Activated CD4-positive, alpha-beta T cell treated with anti-CD3 and anti-CD28 coated beads, Interleukin-2, amount 50 U/mL, for 24 hours (primary cell): ENCODE measurements at places on chromosomes 7 and 10.

GRCh38 chr10:133475425-133475734 is 21.6 kb downstream of the SCART1 start:
- DNase-seq = no peak

DNA sequence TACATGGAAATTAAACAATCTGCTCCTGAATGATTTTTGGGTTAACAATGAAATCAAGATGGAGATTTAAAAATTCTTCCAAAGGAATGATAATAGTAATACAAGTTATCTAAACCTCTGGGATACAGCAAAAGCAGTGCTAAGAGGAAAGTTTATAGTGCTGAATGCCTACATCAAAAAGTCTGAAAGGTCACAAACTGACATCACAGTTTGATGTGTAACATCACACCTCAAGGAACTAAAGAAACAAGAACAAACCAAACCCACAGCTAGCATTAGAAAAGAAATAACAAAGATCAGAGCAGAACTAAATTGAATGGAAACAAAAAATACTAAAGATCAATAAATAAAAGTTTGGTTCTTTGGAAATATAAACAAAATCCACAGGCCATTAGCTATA is 17.4 kb downstream of the ZFAND4 start:
- no peak for DNase-seq

- DNase-seq = no peak
These were observed 4.3 kb downstream of the TTYH3 start for GRCh38 chr7:2635810-2636701.

GRCh38 chr7:1967512-1968396 is 265.0 kb downstream of the MAD1L1 start:
- DNase-seq = no peak

DNA sequence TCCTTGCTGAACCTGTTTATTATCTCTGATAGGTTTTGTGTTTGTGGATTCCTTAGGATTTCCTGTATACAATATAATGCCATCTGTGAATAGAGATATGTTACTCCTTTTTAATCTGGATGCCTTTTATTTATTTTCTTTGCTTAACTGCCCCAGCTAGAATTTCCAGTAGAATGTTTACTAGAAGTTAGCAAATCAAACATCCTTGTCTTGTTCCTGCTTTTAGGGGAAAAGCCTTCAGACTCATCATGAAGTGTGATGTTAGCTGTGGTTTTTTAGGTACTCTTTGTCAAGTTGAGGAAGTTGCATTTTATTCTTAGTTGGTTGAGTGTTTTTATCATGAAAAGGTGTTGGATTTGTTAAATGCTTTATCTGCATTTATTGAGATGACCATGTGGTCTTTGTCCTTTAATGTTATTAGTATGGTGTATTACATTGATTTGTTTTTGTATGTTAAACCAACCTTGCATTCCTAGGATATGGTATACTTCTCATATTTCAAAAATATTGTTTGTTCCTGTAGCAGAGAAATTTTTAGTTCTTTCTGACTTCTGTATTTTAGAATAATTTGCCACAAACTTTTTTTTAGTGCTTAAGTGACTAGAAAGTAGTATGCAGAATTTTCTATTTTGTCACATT is 24.3 kb downstream of the PPP2R2D start:
- no peak for DNase-seq

GRCh38 chr7:31020652-31021051 is 31.5 kb upstream of the ADCYAP1R1 start:
- no peak for DNase-seq

- no peak for DNase-seq
These were observed 217.3 kb downstream of the SNX10 start for GRCh38 chr7:26508917-26509316.

GRCh38 chr7:3914051-3914775 is 613.2 kb downstream of the SDK1 start:
- DNase-seq = no peak

- DNase-seq = no peak
These were observed 20.5 kb downstream of the MYH16 start for GRCh38 chr7:99293167-99293566.

GRCh38 chr10:132007681-132008080 is 26.0 kb upstream of the BNIP3 start:
- DNase-seq = no peak

GRCh38 chr7:154409703-154410311 is 357.6 kb downstream of the DPP6 start:
- DNase-seq = no peak

GRCh38 chr7:6252748-6253147 is 19.7 kb downstream of the CYTH3 start:
- no peak for DNase-seq

GRCh38 chr10:79243181-79244067 is 103.8 kb upstream of the PPIF start:
- peak; percentile 50 for DNase-seq

DNA sequence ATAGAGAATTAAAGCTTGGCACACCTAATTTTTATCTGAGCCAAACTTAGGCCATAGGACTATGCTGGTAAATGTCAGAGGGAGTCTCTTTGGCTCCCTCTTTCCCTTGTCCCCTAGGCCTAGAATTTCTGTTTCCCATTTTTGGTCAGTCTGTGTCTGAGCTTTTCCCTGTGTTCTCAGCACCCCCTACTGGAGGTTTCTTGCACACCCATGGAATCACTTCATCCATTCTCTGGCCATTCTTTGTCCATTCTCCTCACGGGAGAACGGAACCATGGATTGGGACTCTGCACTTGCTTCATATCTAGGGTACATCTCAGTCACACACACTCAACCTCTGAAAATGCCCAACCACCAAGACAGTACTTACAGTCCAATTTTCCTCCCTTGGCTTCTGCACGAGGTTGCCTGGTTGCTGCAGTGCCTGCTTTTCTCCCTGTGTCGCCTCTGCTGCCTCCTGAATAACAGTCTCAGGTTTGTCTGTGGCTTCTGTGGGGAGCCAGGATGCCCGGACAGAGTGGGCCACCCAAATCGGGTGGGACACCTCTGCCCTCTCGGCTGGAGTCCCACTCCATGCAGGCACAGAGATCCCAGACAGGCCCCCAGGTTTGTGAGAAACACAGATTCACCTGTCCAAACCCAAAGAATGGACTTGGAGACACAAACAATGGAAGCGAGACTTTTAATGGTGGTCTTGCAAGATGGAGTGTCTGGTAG is 35.1 kb upstream of the DNAH11 start:
- peak; percentile 24 for DNase-seq

- DNase-seq = no peak
These were observed 87.7 kb downstream of the GRB10 start for GRCh38 chr7:50695026-50695425.

GRCh38 chr7:105920766-105921165 is 42.3 kb upstream of the CDHR3 start:
- no peak for DNase-seq

- no peak for DNase-seq
These were observed 121.5 kb downstream of the SRPK2 start for GRCh38 chr7:105267244-105267643.

DNA sequence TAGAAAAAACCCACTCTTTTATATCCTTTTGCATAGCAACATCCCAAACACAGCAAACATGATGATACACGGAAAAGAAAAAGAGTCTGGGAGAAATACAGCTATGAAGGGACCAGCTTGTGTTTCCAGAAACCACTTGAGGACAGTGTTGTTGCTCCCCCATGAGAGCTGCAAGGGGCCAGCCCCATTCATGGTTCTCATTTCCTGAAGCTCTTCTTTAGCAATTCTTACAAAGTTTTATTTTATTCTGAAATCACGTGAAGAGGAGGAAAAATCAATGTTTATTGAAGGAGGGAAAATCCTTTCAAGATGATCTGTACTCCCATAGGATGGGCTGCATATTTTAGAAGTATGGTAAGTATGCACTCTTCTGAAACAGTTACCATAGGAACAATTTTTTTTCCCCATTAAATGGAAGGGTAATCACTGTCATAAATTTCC is 17.5 kb upstream of the PRTFDC1 start:
- DNase-seq = no peak

DNA sequence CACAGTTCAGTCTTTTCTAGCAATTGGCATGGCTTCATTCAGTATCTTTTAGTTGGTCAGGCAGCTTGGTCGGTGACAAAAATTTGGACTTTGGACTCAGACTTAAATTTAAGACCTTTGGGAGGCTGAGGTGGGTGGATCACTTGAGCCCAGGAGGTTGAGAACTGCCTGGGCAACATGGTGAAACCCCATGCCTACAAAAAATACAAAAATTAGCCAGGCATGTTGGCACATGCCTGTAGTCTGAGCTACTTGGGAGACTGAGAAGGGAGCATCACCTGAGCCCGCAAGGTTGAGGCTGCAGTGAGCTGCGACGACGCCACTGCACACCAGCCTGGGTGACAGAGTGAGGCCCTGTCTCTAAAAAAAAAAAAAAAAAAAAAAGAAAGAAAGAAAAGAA is 19.5 kb upstream of the ITPRID1 start:
- DNase-seq = no peak

DNA sequence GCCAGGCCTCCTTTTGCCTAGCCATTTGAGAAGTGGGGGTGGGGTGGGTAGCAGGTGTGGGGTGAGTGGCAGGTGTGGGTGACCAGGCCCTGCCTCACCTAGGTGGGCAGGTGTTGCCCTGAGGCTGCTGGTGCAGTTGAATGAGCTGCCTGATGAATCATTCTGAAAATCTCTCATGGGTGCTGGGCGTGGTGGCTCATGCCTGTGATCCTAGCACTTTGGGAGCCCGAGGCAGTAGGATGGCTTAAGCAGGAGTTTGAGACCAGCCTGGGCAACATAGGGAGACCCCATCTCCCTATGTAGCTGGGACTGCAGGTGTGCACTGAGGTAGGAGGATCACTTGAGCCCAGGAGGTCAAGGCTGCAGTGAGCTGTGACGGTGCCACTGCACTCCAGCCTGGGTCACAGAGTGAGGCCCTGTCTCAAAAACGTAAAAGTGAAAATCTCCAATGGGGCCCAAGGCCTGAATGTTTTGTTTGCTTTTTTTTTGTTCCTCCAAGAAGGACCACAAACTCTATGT is 17.7 kb downstream of the TSPAN14 start:
- no peak for DNase-seq

- DNase-seq = no peak
These were observed 84.1 kb upstream of the ASAH2 start for GRCh38 chr10:50335397-50335796.

DNA sequence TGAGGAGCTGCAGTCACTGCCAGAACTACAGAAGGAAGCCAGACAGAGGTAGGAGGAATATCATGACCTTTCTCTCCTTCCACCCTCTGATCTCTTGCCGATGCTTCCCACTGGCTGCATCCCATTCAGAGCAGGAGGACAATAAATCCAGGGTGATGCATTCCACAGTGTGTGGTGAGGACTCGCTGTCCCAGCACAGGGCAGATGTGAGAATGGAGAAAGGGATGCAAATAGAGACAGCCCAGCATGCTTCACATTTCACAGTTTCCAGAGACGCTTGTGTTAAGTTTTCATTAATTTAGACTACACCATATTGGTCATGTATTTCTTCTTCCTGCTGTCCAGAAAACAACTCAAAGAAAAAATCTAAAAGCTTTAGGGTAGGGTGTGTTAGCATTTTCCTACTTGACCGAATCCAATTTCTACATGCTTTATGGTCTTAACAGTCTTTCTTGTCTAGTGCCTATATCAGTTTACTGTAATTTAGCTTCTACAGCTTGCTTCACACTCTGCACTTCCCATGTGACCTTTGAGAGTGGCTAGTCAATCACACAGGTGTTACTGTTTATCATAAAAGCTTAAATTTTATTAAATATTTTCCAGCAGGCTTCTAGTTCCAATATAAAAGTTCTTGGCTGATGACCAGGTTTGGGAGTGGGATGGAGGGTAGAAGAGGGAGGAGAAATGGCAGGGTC is 155.6 kb downstream of the RAPGEF5 start:
- DNase-seq = no peak

DNA sequence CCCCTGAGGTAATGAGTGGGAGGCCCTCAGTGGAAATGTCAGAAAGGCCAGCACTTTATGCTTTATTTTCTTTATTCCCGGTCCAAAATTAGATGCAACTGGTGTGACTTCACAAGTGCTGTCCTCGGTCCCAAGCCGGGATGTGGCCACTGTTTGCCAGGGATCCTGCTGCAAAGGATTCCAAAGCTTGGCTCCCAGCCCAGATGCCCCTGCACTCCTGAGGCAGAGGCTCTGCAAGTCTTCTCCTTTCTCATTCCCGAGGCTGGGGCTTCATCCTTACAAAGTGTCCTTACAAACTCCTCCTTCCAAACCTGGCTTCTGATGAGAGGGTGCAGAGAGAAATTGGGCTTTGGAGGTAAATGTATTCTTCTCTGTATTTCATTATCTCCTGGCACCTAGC is 544.3 kb upstream of the DPP6 start:
- no peak for DNase-seq

DNA sequence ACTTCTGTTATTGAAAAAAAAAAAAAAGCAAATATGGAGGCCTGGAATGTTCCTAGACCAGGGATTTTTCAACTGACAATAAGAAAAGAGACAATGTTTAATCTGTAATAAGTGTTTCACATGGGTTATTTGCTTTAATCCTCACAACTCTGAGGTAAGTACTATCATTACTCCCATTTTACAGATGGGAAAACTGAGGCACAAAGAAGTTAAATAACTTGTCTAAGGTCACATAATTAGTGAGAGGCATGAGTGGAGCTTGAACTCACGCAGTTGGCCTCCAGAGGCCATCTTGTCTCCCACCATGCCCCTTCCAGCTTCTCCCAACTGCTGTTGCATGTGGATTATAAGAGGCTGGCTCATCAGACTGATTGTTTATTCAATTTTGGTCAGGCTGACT is 36.6 kb upstream of the CREB5 start:
- no peak for DNase-seq

- no peak for DNase-seq
These were observed 44.3 kb downstream of the MACC1 start for GRCh38 chr7:20172736-20173334.

GRCh38 chr7:112001091-112001826 is 204.9 kb downstream of the DOCK4 start:
- no peak for DNase-seq
